ENCODE measurements at places on chromosomes 16 and 17. TPM values are rescaled to one million over a fixed set of nuclear protein-coding genes. Genes with fewer than 3 reads are reported as not detected.

DNA sequence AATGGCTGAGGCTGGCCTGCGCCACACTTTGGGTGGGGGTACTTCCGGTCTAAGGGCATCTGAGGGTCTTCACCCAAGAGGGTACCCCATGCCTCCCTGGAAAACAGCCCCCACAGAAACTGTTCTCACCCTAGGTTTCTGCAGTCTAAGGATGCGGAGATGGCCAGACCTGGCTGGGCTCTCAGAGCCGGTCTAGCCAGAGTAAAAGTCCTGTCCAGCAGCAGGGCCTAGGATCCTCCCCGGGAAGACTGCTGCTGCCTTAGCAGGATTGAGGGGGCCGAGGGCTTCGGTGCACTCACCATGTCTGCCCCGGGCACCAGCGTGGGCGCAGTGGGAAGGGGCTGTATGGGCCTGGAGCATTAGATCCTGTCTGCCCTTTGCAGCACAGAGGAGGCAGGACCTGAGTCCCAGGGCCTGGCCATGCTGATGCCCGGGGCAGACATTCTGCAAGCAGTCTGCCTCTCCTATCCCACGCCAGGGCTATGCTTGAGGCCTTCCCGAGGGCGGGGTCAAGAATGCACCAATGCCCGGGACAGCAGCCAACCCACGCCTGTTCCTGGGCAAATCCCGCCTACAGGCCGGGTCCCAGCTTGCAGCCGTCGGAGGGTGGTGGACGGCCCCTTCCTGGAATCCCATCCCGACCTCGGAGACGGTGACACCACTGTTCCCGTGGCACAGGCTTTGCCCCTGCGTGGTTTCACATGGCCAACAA, 54.7 kb downstream of the CBFA2T3 start:
- DNase-seq, result no peak

DNA sequence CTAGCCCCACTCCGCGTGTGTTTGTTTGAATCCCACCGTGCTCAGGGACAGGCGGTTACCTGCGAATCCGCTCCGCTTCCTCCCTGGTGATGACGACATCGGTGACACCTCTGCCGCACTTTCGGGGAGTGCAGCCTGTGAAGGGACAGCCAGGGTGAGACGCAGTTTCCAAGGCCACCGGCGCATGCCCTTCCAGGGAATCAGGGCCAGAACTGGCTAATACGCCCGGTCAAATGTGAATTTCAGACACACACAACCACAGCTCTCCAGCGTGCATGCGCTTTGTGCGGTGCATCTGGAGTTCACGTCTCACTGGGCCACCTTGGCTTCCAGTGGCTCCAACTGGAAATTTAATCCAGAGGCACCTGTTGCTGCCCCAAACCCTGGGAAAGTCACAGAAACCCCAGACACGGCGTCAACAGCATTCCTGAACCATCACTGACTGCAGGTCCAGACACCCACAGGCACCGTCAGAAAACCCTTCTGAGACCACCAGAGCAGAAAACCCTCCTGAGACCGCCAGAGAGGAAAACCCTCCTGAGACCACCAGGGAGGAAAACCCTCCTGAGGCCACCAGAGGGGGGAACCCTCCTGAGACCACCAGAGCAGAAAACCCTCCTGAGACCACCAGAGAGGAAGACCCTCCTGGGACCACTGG, 6.6 kb upstream of the HEXD start:
- DNase-seq, result no peak

DNA sequence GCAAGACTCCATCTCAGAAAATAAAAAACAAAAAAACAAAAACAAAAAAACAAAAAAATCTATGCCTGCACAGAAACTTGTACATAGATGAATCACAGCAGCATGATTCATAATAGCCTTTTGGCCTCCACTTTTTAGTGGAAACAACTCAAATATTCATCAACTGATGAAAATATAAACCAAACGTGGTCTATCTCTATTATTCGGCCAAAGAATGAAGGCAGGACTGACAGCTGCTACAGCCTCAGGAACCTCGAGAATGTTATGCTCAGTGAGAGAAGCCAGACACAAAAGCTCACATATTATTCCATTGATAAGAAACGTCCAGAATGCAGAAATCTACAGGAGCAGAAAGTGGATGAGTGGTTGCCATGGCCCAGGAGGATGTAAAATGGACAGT, 19.8 kb downstream of the PPL start:
- DNase-seq, result no peak

DNA sequence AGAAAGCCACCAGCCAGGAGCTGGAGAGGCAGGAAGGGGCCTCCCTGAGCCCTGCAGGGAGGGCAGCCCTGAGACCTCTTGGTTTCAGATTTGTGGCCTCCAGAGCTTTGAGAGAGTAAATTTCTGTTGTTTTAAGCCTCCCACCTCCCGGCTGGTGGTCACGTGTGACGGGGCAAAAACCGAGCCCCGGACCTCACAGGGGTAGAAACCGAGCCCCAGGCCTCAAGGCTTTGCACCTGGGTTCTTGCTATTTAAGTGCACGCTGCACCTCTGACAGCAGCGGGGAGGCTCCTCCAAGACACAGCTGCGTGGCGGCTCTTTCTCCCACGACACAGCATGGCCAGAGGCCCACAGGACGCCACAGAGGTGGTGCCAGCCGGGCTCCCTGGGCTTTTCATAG, 17.4 kb upstream of the ZC3H18 start:
- DNase-seq, result peak; percentile 40

GRCh38 chr17:56752263-56752836, 81.4 kb downstream of the C17orf67 start:
- DNase-seq, result no peak

DNA sequence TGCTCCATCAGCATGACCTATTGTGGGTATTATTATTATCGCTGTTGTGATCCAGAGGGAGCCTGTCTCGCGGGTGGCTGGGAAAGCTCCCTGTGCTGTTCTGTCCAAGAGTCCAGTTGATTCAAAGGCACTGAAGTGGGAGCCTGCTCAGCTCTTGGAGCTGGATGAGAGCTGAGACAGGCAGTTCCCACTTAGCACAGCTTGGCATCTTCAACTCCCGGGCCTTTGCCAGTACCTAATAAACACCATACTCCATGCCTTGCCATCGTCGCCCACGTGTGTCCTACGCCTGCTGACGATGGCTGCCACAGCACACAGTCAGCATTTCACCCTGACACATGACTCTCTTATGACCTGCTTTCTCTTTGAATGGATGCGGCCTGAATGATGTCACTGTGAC, 32.6 kb downstream of the RTN4RL1 start:
- DNase-seq, result no peak

Gene FOXN1
- polyA plus RNA-seq, result 0.55 TPM

Gene MYL4
- polyA plus RNA-seq, result 1.9 TPM

Gene MT1E
- 26.6 TPM for polyA plus RNA-seq

All from left kidney (tissue), 8 donors.